CD8-positive, alpha-beta T cell (primary cell): ENCODE measurements at places on chromosomes 11 and 22.

- no peak for DNase-seq
Observed at GRCh38 chr11:66327171-66328030, 8.8 kb downstream of the RIN1 start.

DNA sequence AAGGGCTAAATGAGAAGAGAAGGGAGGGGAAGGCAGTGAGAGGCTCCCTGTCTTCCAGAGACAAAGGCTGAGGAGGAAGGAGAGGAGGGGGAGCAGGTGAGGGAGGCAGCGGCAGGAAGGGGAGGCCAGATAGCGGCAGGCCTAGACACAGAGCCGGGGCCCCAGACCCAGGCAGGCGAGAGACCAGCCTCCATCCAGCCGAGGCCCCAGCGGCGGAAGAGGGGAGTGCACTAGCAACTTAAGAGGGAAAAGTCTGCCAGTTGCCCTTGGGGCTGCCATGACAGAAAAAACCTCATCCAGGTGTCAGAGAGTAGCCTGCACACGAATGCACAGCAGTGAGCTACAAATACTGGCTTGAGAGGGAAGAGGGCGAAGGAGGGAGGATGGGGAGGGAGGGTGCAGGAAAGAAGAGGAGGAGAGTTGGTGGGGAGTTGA lies 46.7 kb downstream of the IGLL1 start:
- peak; percentile 34 for DNase-seq

- no peak for DNase-seq
Observed at GRCh38 chr11:10066441-10066840, 227.6 kb downstream of the SBF2 start.

- no peak for DNase-seq
Observed at GRCh38 chr11:82577246-82577645, 156.4 kb downstream of the FAM181B start.

DNA sequence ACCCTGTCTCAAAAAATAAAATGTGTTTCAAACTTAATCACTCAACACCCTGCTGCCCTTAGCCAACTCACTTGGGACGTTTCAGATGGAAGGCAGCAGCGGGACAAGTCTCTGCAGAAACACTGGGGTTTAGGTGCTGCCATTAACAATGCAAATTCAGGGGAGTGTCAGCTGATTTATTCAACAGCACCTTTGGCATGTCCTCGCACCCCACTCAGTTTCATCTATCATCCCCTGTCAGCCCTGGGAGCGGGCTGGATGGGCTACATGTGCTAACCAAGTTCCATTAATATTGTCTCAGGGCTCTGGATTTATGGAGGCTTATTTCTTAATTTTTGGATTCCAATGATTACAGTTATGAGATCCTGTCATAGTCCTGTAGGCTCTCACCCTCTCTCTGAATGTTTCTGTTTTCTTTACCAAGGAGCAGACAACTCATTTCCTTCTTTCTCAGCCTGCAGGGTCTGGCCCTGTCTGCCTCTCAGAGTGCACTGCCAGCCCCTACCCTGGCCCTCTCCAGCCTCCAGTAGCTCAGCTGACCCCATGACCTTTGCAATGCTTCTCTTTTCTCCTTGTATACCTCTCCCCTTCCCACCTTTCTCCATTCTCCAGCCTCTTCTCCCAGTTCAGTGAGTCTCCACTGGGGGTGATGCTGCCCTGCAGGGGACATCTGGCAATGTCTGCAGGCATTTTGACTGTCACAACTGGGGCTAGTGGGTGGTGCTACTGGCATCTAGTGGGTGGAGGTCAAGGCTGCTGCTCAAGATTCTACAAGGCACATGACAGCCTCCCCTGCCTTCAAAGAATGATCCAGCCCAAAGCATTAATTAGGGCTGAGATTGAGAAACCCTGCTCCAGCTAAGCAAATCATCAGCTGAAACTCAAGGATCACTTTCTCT lies 79.0 kb downstream of the APIP start:
- DNase-seq: no peak

DNA sequence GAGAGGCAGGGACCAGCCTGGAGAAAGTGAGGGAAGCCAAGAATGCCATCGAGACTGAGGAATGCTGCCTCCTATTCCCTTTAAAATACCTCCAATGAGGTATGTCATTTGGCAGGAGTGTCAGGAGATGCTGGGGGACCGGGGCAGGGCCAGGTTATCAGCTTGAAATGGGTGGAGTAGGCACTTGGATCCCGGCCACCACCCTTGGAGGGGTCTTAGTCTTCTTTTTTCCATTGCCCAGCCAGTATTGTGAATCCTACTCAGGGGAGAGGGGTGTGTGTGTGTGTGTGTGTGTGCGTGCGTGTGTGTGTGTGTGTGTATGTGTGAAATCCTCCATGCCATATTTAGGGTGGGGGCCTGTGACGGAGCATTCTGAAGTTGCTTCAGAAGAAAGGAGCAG lies 116.2 kb downstream of the ZBTB16 start:
- no peak for DNase-seq

- DNase-seq: no peak
Observed at GRCh38 chr22:39746600-39747262, 146.8 kb downstream of the ENTHD1 start.

- DNase-seq: no peak
Observed at GRCh38 chr11:79182794-79183193, 258.0 kb downstream of the TENM4 start.

- DNase-seq: no peak
Observed at GRCh38 chr22:49701380-49702067, 126.1 kb downstream of the BRD1 start.

DNA sequence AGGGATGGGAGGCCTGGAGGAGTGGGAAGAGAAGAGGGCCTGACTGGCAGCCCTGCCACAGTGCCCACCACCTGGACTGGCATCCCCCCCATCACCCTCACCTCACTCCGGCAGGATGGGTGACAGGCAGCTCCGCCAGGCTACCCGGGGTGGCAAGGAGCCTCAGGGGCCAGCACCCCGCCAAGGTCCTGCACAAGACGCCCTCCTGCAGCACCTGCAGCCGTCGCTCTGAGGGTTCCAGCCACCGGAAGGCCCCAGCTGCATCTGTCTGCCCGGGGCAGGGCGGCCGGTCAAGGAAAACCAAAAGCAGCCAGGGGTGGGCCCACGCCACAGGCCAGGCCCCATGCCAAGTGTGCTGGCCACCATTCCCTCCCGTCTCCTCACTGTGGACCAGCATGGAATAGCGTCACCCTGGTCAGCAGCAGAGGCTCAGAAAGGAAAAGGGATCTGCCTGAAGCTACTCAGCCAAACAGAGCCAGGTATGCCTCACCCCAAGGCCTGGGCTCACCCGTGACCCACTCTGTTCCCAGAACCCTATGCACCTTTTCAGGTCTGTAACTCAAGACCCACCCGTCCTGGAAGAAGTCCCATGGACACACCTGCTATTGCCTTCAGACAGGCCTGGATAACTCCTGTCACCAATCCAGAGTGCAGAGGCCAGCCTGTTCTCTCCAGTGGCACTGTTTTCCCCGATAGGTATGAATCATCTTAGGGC lies 7.0 kb downstream of the RHBDD3 start:
- no peak for DNase-seq

DNA sequence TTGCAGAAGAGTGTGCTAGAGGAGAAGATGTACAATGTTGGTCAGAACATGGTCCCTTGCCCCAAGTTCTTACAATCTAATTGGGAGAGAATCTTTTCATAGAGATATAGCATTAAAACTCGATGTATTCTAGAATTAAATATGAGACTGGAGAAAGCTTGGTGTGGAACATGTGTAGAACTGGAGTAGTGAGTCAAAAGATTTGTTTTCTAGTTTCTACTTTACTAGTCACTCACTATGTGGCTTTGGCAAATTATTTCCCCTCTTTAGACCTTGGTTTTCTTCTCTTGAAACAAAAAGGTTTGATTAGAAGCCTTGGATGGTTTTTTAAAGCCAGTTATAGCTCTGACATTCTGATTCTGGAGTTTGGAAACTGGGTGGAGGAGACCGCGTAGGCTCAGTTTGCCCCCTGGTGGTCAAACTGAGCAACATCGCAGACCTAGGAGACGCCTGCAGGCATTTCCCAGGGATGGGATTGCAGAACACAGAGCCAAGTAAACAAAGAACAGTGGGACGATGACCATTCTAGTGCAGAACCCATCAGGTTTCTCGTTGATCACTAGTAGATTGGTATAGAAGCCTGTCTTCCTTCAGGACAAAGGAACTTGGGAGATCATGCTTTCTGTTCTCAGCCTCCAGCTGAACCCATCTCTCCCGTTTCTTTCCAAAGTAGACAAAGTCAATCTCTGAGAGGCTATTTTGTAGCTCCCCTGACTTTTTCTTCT lies 8.5 kb upstream of the CHRDL2 start:
- peak; percentile 30 for DNase-seq

- peak; percentile 70 for DNase-seq
Observed at GRCh38 chr11:65551572-65552387, 6.4 kb downstream of the LTBP3 start.

DNA sequence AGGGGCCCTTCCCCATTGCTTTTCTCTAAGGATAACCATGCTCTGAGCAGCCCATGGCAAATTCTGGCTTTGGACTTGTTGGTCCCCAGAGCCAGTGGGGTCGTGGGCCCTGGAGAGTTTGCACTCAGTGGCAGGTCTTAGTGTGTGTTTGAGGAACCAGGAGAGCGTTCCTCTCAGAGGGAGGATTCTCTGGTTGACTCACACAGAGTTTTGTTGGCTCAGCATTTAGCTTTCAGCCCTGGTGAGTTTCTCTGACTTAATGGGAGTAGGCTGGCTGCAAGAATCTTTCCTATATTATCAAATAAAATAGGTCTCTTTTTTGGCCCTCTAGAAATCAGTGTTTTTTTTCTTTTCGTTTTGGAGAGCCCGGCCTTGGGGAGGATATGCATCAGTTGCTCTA lies 20.9 kb downstream of the ST14 start:
- no peak for DNase-seq

DNA sequence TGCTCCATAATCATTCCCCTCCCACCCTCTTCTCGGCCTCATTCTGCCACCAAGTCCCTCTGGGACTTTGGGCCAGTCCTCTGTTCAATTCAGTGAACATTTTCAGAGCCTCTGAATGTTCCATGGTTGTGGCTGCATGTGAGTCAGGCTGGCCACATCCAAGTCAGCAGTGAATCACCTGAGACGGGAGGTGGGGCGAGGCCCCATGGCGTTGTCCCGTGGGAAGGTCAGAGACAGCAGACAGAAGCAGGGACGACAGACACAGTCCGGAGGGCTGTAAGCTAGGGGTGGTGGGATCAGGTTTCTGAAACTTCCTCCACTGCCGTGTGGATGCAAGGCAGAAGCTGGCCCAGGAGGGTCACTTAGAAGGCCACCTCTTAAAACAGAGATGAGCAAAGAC lies 324.8 kb downstream of the MN1 start:
- no peak for DNase-seq

DNA sequence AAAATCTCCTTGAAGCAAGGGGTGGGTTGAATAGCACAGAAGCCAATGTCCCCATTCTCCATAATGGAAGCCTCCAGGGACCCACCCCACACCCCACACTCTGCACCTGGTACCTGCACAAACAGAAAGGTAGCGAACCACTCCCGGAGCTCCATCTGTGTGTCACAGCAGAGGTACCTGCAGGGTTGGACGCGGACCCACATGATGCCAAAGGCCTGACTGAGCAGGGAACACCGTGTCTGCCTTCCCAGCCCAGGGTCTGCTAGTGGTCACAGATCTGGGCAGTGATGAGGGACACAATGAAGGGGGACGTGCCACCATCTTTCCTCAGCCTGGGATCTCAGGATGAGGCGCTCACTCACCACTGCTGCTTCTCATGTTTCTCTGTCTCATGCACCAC lies 13.1 kb upstream of the PDE2A start:
- no peak for DNase-seq

DNA sequence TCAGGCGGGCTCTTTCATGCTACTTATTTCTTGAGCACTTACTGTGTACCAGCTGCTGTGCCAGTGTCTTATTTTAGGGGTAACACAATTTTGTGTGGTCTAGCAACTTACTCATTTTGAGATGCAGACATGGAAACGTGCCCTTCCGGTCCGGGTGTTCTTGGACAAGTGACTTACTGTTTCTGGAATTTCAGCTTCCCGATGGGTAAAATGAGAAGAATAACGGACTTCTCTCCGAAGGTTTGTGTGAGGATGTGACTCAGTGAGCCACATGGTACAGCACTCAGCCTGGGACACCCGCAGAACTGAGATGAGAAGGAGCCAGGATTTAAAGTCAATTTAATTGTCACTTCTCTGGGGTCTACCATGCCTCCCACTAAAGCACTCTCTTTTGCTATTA lies 114.5 kb upstream of the SYT13 start:
- DNase-seq: no peak

GRCh38 chr11:93494357-93494756 lies 48.8 kb downstream of the SMCO4 start:
- DNase-seq: no peak

GRCh38 chr11:121090145-121090721 lies 10.8 kb upstream of the TECTA start:
- no peak for DNase-seq

- no peak for DNase-seq
Observed at GRCh38 chr22:33860386-33860785, 59.9 kb downstream of the LARGE1 start.

DNA sequence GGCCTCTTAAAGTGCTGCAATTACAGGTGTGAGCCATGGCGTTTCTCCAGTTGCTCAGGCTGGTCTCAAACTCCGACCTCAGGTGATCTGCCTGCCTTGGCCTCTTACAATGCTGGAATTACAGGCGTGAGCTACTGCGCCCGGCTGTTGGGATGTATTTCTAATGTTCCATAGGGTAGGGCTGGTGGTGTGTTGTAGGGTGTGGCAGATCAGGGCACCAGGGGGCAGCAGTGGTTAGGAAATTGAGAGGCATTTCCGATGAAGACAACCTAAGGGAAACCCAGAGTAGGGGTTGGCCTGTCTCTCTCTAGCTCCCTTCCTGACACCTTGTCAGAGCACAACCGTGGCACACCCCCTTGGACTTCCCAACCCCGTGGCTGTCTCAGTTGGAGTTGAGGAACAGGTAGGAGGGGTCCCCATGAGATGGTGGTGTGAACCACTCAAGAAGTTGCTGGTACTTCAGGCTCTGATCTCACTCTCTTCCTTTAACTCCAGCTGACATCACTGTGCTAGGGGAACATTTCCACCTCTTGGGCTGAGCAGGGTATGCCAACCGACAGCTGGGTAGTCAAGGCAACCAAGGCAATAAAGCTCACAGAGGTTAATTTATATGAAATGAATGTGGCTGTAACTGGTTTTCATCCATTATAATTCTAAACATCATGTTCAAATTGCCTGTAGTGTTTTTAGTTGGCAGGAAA lies 33.0 kb downstream of the YWHAH start:
- DNase-seq: peak; percentile 67

DNA sequence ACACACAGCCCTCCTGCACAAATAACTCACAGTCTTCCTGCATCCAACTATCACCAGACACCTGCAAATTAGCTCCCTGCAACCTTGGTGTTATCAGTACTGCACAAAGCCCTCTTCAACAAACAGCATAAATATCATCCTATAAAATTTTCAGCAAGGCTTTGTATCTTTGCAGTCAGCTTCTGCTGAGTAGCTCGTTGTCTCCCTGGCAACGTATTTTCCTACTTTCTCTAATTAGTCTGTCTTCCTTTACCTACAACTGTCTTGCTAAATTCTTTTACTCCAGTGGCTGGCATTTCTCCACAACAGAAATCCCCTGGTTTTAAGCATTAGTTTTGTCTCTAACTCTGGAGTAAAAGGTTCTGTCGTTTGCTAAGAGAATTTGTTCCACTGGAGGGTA lies 3.9 kb downstream of the OR8D4 start:
- no peak for DNase-seq
